Cortex of kidney (tissue), 1 donor: ENCODE measurements at places on chromosomes 6 and 20.

DNA sequence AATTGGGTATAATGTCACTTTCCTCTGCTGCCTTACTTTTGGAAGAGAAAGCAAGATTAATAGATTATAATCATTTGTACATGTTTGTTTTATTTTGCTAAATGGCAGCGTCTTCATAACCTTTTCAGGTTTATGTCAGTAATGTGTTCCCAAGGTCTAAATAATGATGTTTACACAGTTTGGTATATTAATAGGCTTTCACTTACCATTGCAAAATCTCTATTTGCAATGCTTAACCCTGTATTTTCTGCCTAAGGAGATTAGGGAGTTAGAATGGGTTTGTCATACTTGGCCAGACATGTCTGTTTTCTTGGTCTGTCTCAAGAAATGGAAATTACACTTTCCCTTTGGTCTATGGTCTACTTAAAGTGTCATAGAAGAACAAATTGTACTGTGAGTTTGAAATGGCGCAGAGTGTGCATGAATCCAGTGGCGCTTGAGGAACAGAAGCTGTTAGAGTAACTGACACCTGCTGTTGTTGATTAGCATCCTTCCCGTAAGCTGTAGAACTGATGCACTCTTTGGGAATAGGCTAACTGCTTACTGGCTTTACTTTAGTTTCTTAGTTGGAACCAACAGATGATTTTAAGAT, 261.1 kb downstream of the SAMD5 start:
- no peak for DNase-seq

DNA sequence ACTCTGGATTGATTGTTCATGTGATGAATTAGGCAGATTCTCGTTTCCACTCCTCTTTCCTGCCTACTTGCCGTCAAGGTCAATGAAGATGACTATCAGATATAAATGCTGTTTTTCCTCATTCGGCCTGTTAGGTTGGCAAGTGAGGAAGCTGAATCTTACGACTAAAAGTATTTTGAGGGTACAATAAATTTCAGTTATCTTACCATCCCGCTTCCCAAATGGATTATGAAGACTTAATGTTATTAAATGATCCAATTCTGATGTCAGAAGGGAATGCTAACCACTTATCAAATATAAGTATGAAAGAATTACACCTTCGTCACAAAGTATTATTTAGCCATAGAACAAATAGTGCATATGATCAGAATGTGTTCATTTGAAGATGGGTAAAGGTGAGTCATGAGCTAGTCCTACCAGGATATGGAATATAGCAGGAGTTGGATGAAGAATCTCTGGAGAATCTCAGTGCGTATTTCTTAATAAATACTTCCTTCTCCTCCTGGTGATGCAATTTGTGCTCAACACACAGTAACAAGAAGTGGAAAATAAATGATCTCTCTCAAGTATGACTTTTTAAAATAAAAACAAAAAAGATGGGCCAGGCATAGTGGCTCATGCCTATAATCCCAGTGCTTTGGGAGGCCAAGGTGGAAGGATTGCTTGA, 4.6 kb downstream of the GPLD1 start:
- no peak for DNase-seq

GRCh38 chr6:156125844-156126243, 651.3 kb upstream of the ARID1B start:
- DNase-seq: no peak

DNA sequence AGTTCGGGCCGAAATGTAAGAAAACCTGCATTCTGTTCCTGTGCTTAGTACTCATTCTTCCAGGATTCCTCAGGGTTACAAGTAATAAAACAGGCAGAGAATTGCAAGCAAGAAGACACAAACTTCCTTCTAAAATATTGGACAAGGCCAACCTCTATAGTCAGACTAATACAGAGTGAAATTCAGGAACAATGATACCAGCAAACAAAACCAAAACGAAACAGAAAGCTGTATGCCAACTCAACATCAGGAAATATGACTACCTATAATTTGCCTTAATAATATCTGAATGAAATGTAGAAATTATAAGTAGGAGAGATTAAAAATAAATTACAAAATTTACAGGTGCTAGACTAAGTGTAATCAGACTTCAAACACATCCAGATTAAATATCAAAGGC, 238.8 kb downstream of the HIVEP2 start:
- DNase-seq: no peak

DNA sequence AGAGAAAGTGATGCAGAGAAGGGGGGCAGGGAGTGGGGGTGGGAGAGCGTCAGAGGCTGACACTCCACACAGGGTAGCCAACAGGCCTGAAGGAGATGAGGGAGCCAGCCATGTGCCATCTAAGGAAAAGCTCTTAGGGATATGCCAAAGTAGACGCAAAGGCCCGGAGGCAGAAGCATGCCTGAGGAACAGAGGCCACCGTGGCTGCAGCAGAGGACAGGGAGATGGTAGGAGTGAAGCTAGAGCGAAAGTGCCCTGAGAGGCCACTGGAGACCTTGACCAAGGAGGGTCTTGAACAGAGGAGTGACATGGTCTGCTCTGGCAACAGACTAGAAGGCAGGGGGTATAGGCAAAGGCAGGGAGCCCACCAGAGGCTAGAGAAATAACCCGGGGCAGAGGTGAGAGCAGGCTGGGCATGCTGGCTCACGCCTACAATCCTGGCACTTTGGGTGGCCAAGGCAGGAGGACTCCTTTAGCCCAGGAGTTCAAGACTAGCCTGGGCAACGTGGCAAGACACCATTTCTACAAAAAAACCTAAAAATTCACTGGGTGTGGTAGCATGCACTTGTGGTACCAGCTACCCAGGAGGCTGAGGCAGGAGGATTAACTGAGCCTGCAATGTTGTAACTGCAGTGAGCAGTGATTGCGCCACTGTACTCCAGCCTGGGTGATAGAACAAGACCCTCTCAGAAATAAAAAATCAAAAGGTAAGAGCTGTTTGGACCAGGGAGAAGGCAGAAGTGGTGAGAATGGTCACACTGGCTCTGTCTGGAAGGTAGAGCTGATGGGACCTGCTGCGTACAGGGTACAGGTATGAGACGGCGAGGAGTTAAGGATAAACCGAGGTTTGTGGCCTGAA, 6.3 kb downstream of the RRBP1 start:
- no peak for DNase-seq

DNA sequence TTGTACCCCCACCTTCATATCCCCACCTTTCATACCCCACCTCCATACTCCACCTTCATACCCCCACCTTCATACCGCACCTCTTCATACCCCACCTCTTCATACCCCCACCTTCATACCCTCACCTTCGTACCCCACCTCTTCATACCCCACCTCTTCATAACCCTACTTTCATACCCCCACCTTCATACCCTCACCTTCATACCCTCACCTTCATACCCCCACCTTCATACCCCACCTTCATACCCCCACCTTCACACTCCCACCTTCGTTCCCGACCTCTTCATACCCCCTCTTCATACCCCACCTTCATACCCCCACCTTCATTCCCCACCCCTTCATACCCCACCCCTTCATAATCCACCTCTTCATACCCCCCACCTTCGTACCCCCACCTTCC, 92.9 kb upstream of the NAA20 start:
- DNase-seq: no peak

GRCh38 chr6:165969184-165969583, 198.5 kb downstream of the TBXT start:
- DNase-seq: no peak

DNA sequence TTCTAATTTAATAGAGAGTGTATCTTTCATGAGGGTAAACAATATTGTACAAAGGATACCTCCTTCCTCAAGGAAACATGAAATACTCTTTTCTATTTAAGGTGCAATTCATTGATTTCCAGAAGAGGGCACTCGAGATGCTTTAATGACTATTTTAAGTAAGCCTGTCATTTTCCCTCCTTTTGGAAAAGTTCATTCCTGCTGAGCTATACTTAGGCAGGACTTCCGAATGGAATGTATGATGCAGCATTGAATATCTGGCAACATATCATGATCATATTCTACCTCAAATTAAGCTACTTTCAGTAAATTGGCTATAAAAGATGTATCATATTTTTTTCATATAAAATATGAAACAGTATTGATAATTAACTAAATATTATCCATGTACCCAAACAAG, 5.0 kb downstream of the DST start:
- DNase-seq: no peak

- no peak for DNase-seq
Observed at GRCh38 chr6:156337801-156338200, 439.4 kb upstream of the ARID1B start.

DNA sequence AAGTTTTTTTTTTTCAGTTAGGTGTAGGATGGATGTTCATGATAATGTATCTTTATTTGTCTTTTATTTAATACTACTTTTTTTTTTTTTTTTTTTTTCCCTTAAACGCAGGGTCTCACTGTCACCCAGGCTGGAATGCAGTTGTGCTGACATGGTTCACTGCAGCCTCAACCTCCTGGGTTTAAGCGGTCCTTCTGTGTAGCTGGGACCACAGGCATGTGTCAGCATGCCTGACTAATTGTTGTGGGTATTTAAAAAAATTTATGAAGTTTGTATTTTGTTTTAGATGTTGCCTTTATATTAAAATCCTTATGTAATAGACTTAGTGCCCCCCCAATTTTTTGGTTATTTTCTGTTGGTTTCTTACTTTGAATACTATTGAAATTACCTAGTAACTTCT, 42.6 kb downstream of the NCOA3 start:
- no peak for DNase-seq
